ENCODE measurements at places on chromosomes 7 and 10.

DNA sequence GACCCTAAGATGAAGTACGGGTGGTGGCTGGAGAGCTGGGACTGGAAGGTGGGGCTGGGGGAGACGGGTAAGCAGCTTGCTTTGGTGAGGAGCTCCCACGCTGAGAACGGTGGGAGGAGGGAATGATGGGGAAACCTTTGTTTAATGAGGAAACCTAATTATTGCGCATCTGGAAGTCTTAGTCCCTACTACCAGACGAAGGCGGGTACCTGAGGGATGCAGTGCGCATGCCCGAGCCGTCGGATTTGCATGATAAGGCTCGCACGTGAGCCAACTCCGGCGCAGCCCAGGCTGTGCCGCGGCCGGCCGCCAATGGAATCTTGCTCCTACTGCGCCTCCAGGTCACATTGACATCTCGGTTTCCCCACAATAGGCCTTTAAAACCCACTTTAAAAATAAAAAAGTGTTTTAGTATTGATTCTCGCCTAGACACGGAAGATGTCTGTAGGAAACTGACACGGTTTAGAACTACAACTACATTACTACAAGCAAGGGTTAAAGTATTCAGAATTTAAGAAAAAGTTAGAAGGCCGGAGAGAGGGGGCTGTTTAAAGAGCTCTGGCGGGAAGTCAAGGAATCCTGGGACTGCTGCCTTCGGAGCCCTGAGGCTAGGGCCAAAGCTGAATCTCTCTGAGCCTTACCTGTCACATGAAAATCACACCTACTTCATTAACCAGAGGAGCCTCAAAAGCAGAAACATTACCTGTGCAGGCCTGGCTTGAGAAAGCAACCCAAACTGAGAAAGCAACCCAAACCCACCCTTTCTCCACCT, 12.1 kb upstream of the DLX6 start:
- DNase-seq, result no peak

GRCh38 chr10:132918617-132919373, 23.6 kb downstream of the CFAP46 start:
- no peak for DNase-seq

- DNase-seq, result no peak
Measured at GRCh38 chr7:145643981-145644380, 472.6 kb upstream of the CNTNAP2 start.

DNA sequence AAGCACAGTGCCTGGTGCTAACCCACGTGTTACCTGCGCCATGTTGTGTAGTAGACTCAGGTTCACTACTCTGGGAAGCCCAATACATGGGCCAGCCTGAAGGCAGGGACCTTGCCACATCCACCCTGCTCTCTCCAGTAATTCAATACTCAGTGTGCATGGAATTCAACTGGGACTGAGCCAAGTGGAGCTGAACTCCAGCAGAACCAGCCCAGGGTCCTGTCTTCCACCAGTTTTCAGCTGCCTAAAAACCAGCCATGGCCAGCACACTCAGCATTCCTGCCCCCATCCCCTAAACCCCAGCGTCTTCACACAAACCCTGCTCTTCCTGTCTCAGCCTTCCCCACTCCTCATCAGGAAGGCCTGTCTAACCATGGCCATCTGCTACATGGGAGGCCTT, 15.4 kb downstream of the FGF8 start:
- no peak for DNase-seq

DNA sequence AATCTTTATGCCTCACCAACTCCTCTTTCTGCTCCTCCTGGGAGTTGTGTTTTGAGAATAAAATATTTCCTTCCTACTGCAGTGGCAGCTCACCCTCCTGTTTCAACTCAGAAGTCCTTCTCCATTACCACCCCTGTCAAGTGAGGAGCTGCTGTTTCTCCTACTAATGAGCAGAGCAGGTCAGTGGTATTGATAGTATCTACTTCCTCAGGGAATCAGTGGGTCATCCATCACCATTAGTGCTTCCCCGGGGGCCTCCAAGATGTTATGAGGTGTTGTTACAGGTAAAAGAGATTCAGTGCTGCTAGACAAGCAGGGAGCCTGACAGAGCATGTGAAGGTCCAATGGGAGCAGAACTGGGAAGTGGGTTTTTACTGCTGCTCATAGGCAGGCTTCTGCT, 795.2 kb downstream of the REEP3 start:
- DNase-seq, result no peak

GRCh38 chr10:93300288-93300917, 181.7 kb downstream of the MYOF start:
- DNase-seq, result no peak

DNA sequence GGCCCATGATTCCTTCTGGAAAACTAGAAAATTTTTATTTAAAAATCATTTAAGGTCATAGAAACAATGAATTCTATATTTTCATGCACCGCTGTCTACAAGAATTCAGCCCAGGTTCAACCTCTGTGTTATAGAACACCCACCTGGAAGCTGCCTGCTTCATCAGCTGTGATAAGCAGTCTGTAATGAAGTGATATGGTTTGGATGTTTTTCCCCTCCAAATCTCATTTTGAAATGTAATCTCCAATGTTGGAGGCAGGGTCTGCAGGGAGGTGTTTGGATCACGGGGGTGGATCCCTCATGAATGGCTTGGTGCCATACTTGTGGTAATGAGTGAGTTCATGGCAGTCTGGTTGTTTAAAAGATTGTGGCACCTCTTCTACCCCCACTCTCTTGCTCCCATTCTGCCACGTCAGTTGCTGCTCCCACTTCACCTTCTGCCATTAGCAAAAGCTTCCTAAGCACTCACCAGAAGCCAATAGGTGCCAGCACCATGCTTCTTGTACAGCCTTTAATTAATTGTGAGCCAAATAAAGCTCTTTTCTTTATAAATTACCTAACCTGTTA, 55.6 kb downstream of the MRPL32 start:
- DNase-seq, result no peak

Data from effector CD4-positive, alpha-beta T cell (primary cell).